ENCODE measurements at places on chromosomes 4 and X.

DNA sequence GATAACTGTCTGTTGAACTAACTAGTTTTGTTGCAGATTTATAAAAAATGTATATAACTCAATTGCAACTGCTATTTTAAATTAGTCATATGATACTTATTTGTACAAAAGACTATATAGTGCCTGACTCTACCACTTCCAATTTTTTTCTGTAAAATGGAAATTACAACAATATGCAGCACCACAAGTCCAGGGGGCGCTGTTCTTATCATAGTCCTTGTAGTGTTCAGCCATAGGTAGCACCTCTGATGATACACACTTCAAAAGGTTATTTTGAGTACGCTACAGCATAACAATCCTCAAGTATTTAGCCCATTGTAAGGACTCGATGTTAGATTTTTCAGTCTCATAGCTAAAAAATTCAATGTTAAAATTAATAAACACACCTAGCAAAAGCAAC, 174.9 kb downstream of the CORIN start:
- DNase-seq = no peak

DNA sequence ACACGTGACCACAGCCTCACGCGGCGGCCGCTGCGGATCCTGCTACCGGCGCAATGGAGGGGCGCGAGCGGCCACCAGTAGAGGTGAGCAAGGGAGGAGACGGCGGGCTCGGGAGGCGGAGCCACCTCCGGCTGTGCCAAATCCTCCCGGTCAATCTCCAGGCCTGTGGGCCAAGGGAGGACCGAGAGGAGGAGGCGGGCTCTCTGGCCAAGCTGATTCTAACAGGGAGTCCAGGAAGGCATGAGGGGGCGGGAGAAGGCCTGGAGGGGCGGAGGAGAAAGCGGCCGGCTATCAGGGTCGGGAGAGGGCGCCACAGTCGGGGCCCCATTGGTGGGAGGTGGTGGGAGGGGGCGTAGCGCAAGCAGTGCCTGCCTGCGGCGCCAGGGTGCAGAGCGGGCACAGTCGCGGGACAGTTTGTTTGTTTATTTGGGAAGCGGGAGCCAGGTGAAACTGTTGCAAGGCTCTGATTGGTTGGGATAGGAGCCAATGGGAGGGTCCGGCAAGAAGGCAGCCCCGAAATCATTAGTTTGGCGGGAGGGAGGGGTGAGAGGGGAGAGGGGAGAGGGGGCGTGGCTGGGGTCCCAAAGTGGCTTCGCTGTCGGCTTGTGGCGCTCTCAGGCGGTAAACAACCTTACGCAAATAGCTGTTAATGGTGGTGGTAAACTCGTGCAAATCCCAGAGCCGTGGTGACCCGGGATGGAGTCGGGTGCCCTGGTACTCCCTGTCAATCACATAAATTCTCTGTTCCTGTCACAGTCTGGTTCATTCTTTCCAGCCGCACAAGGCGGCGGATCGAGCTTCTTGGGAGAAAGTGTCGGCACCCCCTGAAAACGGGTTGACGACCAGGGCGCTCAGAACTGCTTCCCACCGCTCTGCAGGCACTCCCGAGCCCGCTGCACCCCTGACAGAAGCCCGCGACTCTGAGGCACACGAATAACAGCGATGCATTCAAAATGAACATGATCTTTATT, at the start of gene IRS4:
Gene IRS4 (minus strand): TSS at position 55 of the 971 bp plus-strand sequence.
- no peak for DNase-seq

GRCh38 chrX:107675823-107676555, 47.7 kb downstream of the PRPS1 start:
- no peak for DNase-seq

- DNase-seq = no peak
Observed at GRCh38 chrX:122869171-122869570, 314.9 kb upstream of the GRIA3 start.

All from T-helper 2 cell (primary cell).